Astrocyte (in vitro differentiated cells and primary cell): ENCODE measurements at places on chromosomes 6 and 20.

DNA sequence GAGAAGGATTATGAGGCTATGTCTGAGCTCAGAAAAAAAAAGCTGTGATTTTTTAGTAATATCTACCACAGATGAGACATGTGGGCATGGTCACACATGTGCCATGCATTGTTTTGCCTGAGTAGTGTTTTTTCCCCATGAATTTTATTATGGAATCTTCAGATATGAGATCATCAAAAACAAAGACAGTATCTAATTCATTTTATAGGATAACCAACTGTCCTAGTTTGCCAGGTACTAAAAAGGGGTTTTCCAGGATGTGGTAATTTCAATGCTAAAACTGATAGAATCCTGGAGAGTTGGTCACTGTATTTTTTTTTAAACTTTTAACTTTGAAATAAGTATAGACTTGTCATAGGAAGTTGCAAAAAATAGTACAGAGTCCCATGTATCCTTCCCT is 127.4 kb upstream of the MAP3K7 start:
- DNase-seq: no peak

GRCh38 chr6:159499034-159499433 is 194.0 kb downstream of the SOD2 start:
- DNase-seq: no peak

GRCh38 chr20:60007464-60007863 is 49.2 kb downstream of the CDH26 start:
- no peak for DNase-seq

- DNase-seq: peak; percentile 65
Measured at GRCh38 chr6:42316981-42317380, 99.3 kb upstream of the MRPS10 start.

DNA sequence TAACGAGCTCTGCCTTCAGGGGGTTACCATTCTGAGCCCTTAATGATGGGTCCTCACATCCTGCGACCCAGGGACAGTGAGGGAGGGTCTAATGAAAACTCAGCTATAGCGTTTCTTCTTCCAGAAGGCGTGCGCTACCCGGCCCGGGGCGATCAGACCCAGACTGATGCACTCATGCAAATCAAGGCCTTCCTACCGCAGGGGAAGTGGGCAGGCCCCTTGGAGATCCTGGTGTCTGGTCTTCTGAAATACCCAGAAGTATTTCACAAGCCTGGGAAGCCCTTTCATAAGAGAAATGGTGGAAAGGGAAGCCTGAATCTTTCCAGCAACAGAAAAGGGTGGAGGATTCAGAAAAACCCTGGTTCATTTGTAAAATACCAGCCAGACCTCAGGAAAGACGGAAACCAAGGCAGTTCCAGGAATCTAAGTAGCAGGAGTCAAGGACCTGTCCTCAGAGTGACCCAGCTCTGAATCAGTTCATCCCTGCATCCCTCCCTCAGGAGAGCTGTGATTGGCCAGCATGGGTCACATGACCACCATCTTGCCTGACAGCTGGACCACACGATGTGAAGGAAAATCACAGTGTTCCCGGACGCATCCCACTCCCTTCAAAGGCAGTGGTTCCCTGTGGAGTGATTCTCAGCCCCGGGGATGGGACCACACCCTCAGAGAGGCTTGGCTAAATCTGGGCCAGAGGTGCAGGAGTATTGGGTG is 12.7 kb downstream of the BFSP1 start:
- DNase-seq: no peak

DNA sequence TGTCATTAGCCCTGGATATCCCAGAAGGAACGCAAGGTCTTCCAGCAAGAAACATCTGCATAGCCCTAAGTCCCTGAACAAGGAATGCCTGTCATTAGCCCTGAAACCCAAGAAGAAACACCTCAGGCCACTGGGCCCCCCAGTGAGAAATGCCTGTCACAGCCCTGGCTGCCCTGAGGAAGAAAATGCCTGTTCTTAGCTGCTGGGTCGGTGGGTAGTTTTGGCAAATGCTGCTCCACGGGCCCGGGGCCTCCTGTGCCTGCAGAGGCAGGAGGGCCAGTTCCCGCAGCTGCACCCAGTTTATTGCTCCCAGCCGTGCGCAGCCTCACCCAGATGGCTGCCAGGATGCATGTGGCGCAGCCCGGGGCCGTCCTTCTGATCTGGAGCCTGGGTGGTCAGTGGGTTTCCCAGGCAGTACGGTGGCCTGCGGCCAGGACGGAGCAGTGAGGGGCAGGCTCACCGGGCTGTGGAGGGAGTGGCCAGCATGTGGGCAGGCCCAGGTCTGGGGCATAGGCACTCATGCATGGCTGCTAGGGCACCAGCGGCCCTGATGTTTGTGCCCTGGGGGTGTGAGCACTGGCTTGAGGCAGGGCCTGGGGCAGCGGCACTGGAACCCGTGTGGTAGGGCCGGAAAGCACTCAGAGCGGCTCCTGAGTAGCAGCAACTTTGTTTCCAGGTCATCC is 219.0 kb downstream of the ERMARD start:
- DNase-seq: no peak

- DNase-seq: no peak
Measured at GRCh38 chr6:169287675-169288074, 34.0 kb upstream of the THBS2 start.

- no peak for DNase-seq
Measured at GRCh38 chr6:159713984-159714383, 13.3 kb upstream of the WTAP start.

DNA sequence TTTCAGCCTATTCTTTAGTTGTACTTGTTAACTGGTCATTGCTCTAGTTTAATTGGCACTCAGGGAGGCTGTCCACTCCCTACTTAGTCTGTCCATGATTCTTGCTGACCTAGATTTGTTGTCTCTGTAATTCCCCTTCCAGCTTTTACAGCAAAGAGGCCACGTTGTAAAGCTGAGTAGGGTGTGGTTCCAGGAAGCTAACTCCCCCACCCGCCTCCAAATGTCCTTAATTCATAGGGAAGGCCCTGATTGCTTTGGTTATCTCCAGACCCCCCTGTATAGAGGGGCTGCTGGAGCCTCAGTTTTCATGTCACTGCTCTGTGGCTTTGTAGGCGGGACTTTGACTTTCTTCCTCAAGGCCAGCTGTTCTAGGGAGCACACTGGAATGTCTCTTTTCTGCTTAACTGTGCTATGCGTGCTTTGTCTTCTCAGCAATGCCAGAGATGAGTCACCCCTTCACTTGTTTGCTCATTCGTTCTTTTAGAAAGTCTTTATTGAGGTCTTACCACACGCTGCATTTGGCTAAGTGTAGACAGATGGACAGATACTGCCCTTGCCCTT is 175.1 kb upstream of the JAG1 start:
- DNase-seq: peak; percentile 98
